ENCODE measurements at places on chromosomes 3 and 15.
A peak's percentile ranks its signal among the peaks of the same experiment; 100 is the strongest.

DNA sequence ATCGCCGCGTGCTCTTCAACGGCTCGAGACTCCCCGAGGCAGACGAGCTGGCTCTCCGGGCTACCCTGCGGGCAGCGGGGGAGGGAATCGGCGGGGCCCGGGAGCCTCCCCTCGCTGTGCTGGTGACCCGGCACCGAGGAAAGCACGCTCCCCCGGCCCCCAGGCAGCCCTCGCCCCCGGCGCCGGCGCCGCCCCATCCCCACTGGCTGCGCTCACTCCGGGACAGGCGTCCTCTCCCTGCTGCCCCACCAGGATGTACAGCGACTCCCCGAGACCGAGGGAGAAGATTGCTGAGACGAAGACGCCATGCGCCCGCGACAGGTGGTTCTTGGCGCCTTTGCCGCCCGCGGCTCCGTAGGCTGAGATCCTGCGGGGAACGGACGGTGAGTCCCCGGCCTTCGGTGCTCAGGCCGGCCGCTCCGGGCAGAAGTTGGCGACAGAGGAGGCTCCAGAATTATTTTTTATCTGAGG is 1.7 kb downstream of the LTK start:
- DNase-seq: no peak

DNA sequence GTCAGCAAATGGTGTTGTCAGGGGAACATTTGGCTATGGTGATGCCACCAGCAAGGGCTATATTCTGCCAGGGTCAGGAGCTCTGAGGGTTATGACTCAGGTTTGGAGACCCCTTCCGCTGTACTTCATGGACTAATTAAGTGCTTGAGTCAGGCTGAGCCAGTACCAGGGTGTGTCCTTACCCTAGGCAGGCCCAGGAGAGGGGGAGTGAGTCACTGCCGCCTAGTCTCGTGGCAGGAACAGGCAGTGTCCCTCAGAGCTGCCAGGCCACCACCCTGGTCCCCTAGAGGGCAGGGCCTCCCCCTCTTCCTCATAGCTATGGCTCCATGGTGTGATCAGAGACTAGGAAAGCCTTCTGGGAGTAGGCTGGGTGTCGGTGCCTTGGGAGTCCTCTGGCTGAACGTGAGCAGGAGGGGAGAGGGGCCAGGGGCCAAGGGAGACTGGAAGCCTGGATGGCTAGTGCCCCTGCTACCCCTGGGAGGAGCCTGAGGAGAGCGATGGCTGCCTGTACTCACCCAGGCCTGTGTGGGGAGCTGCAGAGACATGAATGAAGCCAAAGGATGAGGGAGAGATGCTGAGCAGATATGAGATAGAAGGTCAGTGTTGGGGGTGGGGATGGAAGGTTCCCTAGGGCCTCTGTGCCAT is 10.6 kb downstream of the MAPKAPK3 start:
- no peak for DNase-seq

DNA sequence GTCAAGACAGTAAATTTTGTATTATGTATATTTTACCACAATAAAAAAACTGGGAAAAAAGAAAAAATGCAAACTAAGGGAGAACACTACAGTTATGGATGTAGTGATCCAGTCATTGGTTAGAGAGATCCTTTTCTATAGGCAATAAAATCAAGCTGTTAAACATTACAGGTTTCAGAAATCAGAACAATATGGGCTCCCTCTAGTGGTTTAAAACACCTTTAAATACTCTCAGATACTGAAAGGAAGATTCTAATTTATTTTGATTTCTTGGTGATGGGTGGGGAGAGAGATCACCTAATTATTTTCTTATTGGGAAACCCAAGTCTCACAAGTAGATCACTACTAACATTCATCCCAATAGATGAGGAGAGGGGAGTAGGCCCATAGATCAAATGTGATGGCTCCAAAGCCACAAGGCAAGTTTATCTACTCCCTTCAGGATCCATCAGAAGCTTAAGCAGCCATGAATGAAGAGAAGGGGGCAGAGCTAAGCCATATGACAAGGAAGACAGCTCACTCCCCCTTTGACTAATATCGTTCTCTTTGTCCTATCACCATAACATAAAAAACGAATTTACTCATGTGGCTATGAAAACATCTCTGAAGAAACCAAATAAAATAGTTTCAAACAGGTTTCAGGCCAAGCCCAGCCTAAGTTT is 118.6 kb downstream of the ANO10 start:
- no peak for DNase-seq

DNA sequence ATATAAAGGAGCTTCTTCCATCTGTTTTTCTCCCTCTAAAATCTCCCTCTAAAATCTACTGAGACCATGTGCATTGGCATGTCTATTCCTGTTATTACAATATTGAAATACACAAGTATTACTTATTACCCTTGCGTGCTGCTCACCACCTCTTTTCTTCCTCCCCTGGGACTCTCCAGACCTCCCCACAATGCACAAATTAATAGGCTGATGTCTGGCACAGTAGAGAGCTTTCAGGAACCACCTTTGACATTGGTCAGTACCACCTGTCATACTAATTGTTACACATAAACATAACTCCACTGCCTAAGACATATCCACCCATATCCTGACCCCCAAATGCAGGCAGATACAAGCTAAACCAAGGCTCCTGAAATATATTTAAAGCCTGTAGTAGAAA is 722.6 kb downstream of the FHIT start:
- no peak for DNase-seq

GRCh38 chr3:148319960-148320359 is 377.7 kb upstream of the AGTR1 start:
- no peak for DNase-seq

- DNase-seq: no peak
These were observed 25.4 kb upstream of the SPPL2A start for GRCh38 chr15:50790778-50791453.

- DNase-seq: no peak
These were observed 526.0 kb downstream of the FOXP1 start for GRCh38 chr3:71057526-71057894.

GRCh38 chr3:36380221-36381031 is at the start of gene STAC:
Gene STAC (plus strand): TSS chr3:36380504. CDS start chr3:36380644, 140 bp downstream.
- DNase-seq: peak; percentile 72

DNA sequence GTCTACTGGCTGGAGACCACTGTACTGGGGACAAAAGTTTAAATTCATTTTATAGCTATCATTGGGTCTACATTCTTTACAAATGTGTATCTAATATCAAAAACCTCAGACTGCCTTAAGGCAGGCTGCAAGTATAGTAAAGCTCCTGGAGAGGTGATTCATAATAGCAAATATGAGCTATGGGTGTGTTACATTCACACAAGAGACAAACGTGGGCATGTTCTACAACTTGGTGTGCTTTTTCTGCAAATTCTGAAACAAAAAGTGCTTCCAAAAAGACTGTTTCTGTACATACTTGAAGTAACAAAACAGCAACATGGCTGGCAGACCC is 1101.4 kb downstream of the ROBO1 start:
- no peak for DNase-seq

DNA sequence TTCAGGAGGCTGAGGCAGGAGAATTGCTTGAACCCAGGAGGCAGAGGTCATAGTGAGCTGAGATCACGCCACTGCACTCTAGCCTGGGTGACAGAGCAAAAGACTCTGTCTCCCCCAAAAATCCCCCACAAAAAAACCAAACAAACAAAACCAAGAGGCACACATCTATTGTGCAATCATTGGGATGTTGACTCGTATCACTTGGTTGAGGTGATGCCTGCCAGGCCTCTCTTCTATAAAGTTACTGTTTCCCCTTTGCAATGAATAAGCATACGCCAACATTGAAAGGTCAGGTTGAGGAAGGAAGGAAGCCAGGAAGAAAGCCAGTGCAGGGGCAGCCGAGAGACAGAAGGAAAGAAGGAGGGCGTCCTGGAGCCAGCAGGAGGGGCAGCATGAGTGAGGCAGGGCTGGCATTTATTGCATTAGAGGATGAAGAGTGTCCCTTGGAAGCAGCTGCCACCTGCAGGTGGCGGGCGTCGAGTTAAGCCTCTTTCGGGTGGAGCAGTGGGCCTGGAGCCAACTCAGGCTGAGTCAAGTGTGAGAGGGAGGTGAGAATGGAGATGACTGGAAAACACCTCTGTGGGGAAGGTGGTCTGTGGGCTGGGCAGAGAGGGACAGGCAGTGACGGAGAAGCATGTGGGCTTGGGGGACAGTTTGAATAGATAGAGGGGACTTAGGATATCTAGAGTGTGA is 8.3 kb upstream of the CSPG4 start:
- DNase-seq: no peak

- DNase-seq: no peak
These were observed 28.1 kb upstream of the LXN start for GRCh38 chr3:158700559-158700958.

- no peak for DNase-seq
These were observed 2.8 kb downstream of the LOXL1 start for GRCh38 chr15:73928971-73929627.

- no peak for DNase-seq
These were observed 166.4 kb downstream of the CADPS start for GRCh38 chr3:62708638-62709373.

DNA sequence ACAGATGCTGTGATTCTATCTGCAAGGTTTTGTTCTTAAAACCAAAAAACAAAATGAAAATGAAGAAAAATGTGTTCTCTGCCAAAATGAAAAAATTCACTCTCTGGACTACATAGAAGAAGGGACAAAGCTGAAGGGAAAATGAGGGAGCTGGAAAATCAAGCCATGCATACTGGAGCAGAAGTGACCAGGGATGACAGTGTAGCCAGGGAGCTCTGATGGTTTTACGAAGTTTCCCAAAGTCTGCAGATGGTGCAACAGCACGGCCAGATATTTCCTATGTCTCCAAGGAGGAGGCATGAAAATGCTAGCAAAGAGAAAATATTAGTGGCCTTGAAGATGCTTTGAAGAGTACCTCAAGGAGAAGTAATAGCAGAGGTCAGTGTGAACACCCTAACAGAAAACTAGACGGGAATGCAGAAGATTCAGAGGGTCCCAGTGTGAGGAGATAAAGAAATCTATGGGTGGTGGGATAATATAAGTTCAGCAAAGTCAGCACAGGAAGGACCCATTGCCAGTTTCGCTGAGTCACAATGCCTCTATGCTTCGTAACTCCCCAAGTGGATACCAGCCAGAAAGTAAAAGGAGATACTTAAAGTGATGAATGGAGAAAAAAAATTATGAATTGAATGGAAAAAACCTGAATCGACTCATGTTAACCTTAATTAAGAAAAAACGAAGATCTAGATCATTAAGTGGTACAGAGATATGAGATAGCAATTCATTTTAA is 39.0 kb upstream of the POMGNT2 start:
- DNase-seq: no peak

- DNase-seq: no peak
These were observed 101.3 kb downstream of the SENP2 start for GRCh38 chr3:185687271-185687878.

DNA sequence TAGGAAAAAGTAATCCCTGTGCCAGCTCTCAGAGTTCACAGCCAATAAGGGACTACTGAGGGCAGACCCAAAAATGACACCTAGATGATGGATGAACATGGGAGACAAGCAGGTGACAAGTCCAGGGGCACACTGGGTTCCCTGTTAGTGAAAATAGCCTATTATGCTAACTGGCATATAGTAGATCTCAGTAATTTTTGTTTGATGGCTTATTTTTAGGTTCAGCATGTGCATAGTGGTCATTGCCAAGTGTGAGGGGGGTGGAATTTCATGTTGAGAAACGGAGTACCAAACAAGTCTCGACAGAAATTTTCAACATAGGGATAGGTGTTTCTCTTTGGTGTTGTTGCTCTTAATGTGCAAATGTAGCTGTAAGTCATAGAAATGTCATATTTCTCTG is 6.4 kb upstream of the ITGB5 start:
- DNase-seq: no peak

GRCh38 chr15:89007989-89008388 is 80.3 kb upstream of the ABHD2 start:
- DNase-seq: no peak

GRCh38 chr15:99148851-99149276 is 44.0 kb downstream of the SYNM start:
- peak; percentile 38 for DNase-seq

DNA sequence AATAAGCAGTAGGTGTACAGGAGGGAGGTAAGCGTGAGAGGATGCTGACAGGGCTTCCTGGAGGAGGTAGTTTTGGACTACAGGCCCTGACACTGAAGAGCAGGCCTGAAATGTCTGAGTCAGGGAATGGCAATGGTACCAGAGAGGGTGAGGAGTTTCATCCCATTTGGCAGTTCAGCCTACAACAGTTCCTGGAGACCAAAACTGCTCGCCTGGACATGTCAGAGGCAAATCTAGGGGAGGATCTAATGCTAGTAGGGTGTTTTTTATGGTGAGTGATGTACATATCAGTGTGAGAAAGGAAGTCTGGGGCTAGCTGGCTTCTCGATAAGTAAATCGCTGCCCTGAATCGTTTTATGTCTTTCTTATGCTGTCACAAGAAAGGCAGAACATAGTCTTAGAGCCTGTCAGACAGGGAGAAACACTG is 13.8 kb upstream of the TNFSF10 start:
- no peak for DNase-seq

DNA sequence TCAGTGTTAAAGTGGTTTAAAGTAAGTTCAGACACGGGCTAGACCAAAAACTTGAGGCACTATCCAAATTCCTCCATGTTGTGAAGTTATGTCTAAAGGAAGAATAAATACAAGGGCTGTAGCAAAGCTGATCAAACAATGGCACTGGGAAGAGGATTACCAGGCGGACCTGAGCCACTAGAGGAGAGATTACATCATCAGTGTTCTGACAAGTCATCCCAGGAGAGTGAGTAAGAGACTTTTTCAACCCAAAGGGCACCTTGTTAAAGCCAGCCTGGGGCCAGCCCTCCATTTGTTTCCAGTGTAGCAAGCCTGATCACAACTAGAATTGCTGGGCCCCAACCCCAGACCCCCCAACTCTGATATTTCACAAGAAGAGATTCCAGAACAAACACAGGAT is 166.9 kb downstream of the DCLK3 start:
- DNase-seq: no peak

- no peak for DNase-seq
These were observed 172.9 kb upstream of the FEZF2 start for GRCh38 chr3:62546266-62546665.

- no peak for DNase-seq
These were observed 34.5 kb upstream of the TM2D3 start for GRCh38 chr15:101686718-101687117.

GRCh38 chr3:167355446-167355845 is 24.7 kb downstream of the ZBBX start:
- no peak for DNase-seq

DNA sequence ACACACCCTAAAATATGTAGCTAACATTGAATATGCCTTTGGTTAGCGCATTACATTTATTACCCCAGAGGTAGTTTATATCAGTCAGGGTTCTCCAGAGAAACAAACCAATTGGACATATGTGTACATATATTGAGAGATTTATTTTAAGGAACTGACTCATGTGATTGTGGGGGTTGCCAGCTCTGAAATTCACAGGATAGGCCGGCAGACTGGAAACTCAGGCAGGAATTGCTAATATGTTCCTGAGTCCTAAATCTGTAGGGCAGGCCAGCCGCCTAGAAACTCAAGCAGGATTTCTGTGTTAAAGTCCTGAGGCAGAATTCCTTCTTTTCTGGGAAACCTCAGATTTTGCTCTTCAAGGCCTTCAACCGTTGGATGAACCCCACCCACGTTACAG is 189.7 kb downstream of the CDIN1 start:
- no peak for DNase-seq
